ENCODE measurements at places on chromosomes 5 and 9.

DNA sequence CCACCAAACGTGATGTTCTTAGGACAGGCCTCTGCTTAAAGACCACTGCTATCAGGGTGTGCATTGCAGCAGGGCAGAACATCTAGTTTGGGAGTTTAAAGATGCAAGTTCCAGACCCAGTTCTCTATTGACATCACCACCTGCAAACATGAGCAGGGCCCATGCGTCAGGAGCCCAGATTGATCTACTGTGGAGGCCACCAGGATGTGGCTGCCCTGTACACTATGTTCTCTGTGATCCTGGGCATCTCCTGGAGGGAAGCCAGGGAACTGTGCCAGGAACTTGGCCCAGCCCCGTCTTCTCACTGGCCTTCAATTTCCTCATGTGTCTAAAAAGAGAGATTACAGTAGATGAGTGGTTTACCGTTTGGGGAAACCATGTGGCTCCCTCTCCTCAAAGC is 87.1 kb downstream of the PDE6A start:
- DNase-seq: no peak

- no peak for DNase-seq
Measured at GRCh38 chr5:139668064-139668880, 20.1 kb downstream of the CXXC5 start.

DNA sequence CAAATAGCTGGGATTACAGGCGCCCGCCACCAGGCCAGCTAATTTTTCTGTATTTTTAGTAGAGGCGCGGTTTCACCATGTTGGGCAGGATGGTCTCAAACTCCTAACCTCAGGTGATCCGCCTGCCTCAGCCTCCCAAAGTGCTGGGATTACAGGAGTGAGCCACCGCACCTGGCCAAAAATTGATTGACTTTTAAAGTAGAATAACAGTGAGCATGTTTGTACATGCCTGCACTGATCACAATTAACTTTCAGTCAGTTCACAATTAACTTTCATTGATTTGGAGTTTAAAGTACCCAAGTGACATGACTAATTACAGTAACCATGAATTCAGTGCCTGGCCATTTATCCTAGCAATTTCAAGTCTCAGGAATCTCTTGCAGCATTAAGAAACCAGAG is 61.3 kb downstream of the ANKH start:
- DNase-seq: no peak

DNA sequence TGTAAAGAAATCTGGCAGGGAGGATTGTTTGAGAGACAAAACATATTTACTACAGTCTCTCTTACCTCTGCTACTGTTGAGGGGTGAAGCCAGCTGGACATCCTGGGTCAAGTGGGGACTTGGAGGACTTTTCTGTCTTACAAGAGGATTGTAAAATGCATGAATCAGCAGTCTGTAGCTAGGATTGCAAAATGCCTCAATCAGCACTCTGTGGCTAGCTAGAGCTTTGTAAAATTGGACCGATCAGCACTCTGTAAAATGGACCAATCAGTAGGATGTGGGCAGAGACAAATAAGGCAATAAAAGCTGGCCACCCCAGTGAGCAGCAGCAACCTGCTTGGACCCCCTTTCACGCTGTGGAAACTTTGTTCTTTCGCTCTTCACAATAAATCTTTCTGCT is 995.8 kb upstream of the CDH6 start:
- no peak for DNase-seq

DNA sequence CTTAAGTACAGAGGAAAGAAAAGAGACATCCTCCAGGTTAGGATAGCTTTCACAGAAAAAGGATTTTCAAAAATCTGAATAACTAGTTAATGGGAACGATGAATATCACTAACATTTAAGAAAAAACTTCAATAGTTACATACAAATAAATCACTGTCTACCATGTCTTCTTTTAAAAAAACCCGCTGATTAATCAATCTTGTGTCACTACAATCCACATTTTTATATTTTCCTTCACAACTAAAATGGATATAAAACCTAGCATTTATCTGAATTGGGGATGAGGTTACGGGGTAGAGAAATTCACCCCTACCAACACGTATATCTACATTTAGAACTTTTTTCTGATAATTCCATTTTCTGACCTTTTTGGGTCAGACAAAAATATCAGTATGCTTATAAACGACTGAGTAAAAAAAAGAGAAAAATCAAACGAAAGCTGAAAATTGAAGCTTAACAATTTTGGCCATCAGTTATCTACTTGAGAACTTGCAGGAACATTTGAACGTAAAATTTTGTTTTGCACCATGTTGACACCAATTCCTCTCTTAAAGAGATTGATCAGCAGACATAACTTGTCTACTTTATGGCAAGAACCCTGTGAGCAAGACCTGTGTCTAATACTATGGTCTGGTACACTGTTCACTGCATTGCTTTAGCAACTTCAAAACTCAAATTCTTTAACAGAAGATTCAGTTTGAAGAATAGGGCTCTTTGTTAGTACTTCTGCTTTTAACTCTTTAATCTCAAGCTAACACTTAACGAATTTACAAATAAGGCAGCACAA is 4.8 kb downstream of the NR3C1 start:
- peak; percentile 65 for DNase-seq

DNA sequence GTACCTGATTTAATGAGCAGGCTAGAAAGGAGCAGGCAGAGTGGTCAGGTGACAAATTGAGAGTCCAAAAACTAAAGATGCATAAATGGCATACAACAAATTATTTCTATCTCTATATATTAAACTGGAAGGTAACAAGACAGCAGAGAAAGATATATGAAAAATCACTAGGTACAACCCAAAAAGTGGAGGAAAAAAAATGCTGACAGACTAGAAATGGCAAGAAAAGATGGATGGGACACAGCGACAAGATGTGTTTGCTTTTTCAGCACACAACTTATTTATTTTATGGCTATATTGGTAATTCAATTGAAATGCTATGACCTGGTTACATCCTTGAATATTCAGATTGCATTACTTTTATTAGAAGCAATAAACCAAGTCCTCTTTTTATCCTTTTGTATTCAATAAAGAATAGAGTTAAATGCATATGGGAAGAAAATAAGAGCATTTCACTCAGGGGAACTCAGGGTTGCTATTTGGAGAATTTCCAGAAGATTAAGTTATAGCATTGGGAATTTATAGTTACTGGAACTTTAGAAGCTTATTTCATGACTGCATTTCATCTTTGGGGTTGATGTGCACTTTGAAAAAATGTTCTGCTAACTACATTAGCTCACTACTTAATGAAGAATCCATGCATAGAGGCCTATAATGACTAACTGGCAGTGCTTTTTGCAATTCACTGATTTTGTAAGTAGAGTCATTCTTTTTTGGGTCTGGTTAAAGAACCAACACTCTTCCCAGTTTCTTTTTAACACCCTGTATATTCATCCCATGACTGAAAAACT is 566.6 kb upstream of the TUSC1 start:
- no peak for DNase-seq

DNA sequence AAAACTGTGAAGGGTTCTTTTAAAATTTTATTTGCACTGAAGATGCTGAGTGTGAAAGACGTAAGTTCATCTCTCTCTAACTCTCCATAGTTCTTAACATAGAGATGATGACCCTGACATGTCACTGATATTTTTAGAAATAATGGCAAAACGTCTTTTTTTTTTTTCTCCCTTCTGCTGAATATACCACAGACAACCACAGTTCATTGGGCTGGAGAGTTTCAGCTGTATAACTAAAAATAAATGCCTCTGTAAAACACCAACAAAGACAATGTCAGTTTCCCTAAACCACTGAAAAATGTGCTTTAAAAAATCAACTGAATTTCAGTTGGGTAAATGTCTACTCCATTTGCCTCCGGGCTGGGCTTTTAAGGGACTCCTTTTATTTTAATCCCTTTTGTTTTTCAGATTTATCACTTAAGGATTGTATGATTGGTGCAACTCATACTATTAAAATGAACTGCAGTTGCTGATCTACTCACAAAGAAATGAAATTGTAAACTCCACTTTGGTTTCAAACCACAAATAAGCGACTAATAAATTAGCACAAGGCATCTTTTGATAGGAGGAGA is 830.9 kb upstream of the WWC1 start:
- no peak for DNase-seq

DNA sequence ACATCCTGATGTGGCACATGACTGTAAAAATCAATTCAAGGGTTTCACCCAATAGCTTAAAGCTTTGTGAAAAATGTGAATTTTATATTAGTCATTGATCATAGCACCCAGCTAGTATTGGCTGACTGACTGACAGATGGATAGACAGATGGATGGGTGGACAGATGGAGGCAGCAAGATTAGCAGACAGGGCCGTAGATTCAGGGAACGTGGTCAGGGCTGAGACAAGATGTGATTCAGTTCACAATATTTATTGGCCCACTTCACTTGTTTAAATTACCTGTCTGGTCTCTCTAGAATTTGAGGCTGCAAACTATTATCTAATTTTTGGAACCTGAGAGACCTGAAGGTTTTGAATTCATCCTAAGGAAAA is 12.0 kb upstream of the PCSK5 start:
- no peak for DNase-seq

GRCh38 chr5:151284392-151284967 is 19.1 kb downstream of the SLC36A3 start:
- DNase-seq: no peak

GRCh38 chr5:153598099-153598498 is 107.6 kb downstream of the GRIA1 start:
- DNase-seq: no peak

DNA sequence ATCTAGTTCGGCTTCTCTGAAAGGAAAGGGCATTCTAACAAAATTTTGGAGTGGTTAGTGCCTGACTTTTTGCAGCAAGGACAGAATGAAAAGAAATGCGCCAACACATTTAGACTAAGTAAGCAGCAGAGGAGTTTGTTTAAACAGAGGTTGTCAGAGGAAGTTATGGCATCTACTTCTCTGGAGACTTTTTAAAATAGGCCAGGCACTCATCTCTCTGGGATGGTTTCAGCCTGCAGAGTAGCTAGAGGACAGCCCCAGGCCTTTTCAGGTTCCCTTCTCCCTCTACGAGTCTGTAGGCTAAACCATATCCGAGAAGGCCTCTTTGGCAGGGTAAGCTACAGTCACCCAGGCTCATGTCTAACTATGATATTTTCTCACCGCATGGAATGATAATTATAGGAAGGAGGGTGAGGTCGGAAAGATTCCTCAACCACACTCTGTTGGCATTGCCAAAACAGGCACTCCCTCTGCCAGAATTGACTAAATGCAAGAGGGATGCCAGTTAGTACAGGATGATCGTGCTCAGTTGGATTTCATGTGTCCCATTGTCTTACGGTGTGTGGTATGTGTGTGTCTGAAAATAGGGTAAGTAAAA is 1.4 kb upstream of the CTXN3 start:
- no peak for DNase-seq

DNA sequence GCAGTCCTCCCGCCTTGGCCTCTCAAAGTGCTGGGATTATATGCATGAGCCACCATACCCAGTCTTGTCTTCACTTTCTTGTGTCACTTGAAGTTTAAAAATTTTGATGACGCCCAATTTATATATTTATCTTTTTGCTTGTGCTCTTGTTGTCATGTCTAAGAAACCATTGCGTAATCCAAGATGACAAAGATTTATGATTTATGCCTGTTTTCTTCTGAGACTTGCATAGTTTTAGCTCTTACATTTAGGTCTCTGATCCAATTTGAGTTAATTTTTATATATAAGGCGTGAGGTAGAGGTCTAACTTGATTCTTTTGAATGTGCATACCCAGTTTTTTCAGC is 18.6 kb downstream of the ANKHD1 start:
- no peak for DNase-seq

DNA sequence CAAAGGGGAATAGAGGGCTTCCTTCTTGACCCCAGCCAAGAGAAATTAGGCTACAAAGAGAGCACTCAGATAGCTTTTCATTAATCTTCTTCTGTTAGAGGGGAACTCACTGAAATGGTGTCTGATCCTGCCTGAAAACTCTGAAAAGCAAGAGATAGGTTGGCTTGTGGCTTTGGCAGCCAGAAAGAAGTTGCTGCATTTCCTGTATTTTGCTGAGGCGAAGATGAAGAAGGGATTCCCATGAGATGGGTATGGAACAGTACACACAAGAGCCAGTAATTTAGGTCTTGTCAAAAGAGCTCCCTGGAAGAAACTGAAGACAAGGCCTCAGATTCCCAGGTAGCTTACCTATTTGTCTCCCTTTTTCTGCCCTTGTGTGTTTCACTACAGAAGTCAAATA is 120.9 kb upstream of the TARS1 start:
- no peak for DNase-seq

- DNase-seq: no peak
Measured at GRCh38 chr9:114722081-114722621, 40.2 kb upstream of the TEX48 start.

GRCh38 chr5:157306692-157307471 is 41.0 kb downstream of the CYFIP2 start:
- no peak for DNase-seq

DNA sequence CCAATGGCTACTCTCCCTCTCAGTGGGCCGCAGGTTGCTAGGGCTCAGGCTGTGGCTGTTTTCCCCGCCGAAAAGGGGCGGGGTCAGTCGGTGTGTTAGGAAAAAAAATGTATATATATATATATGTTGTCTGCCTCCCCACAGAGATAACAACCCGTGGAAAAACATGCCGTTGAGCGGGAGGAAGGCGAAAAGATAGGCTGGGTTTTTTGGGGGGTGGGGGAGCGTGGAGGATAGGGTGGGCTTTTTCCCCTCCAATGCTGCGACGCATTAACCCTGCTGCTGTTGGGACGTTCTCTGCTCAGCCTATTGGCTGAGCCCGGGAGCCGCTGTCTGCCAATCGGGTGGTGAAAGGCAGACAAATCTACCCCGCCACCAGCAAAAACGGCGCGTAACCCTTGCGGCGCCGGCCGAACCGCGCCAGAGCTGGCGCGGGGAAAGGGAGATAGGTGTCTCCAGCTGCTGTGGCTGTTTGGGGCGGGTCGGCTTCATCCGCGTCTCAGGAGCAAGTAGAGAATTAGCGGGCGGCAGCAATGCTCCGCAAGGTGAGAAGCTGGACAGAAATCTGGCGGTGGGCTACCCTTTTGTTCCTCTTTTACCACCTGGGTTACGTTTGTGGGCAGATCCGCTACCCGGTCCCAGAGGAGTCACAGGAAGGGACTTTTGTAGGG is at the start of gene PCDHGC4:
PCDHGC4 (plus strand) TSS at position 390 of the 671 bp plus-strand sequence; CDS start at position 534, 144 bp downstream.
- no peak for DNase-seq

DNA sequence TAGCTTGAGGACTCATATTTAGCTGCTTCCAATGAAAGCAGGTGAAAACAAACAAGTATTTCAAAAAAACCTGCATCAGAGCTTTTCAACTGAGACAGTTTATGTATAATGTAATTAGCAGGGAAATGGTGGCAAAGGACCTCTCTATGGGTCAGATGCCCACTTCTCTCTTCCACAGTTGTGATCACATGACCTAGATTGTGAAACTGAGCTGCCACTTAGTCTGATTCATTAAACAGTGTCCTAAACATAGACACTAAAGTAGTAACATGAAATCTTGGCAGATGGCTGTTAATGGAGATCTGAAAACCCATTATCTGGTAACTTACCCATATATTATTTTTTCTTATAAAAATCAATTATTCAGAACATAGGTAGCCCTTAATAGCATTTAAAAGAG is 663.6 kb upstream of the RIOK2 start:
- DNase-seq: no peak

GRCh38 chr5:170451747-170452365 is 52.0 kb upstream of the KCNIP1 start:
- DNase-seq: no peak
